ENCODE measurements at places on chromosomes 11 and 22.

- DNase-seq = no peak
Measured at GRCh38 chr11:33881651-33882503, 10.0 kb downstream of the LMO2 start.

- no peak for DNase-seq
Measured at GRCh38 chr11:19664886-19665548, 47.6 kb upstream of the NAV2 start.

DNA sequence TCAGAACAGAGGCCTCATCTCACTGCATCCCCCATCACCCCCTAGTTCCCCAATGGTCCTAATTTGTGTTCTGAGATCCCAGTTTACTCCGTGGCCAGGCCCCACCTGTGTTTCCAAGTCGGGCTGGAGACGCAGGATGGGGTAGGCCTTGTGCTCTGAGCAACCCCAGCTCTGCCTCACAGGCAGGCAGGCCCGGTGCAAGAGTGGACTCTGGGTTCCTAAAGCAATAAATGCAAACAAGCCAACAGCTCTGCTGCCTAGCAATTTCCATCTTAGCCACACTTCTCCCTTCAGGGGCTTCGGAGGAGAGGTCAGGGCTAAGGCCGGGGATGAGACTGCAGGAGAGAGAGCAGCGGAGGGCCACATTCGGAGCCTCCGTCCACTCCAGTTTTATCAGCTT is 2.5 kb upstream of the EPS8L2 start:
- no peak for DNase-seq

DNA sequence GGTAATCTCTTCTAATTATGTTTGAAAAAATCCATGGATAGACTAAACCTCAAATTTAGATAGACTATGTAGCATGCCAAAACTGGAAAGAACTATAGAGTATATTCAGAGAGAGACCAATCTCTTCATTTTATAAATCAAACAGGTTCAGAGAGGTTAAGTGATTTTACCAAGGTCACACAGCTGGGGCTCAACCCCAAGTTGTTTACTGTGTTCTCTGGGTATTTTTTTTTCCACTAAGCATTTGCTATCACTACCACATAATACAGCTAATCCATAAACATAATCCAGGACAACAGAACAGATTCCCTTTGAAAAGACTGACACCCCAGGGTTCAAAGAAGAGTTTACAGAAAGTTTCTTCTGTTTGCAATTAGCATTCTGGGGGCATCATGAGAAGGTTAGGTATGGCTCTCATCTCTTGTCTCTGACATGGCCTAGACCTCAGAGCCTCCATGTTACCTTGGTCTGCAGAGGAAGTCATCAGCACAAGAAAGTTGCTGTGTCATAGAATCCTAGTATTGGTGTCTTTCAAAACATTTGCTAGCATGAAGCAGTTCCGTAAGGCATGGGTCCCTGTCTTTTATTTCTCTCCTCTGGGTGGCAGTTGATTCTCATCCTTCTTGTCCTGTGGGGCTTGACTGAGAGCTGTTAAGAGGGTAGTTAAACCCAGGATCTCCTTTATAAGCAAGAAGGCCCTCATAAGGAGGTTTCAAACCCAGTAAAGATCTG is 94.5 kb upstream of the HSD17B12 start:
- no peak for DNase-seq

- no peak for DNase-seq
Measured at GRCh38 chr11:131615611-131616010, 245.2 kb downstream of the NTM start.

Data from stimulated activated CD8-positive, alpha-beta memory T cell treated with anti-CD3 and anti-CD28 coated beads, Interleukin-4, amount 100 ng/mL, for 4 hours (primary cell).